Right ventricle myocardium inferior (tissue), 1 donor: ENCODE measurements at places on chromosomes 2 and 18.

GRCh38 chr18:36360256-36360909, 62.9 kb downstream of the FHOD3 start:
- no peak for DNase-seq

DNA sequence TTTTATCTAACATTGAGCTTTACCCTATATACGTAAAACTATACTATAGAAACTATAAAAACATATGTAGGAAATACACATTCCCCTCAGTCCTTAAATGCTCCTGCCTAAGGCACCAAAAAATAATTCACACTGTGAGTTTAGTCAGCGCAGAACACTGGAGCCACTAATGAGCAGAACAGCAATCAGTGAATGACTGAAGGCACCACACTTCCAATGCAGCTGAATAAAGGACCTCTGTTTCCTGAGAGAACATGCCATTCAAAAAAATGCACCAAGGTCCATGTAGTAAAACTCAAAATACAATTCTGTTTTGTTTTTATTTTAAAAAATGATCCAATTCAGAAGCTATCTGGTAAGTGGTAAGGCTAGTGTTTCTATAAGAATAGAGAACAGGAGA, 1280.6 kb upstream of the NRXN1 start:
- no peak for DNase-seq

DNA sequence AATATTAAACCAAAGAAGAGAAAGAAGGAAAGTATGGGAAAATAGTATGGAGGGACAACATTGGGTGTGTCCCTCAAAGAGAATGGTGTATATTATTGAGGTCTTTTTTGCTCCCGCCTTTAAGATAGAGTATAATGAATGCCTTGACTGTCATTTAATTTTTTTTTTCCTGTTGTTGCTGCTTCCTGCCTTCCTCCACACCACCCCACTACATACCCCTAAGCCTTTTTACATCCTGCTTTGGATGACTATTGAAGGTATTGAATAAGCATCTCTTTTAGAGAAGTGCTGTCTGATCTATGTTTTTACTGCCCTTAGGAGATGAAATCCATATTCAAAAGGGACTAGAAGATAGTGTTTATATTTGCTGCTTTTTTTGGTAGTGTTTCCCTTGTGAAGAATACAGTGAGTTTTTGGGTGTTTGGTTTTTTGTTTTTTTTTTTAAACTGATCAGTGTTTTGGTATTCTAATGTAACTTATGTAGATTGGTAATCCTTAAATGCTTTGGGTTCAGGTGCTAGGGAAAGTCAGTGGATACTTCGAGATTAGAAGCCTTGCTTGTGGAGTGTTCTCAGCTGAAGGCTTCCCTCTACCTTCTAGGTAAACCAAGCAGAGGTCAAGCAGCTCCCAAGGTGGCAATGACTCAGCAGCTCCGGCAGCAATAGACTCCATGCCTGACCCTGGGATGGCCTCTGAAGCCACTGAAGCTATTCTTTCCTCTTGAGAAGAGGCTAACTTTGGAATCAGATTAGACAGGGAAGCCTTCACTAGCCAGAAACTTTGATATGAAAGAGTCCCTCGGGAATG, 5.0 kb downstream of the FZD7 start:
- no peak for DNase-seq

- DNase-seq, result no peak
Observed at GRCh38 chr2:120748310-120748709, 12.6 kb downstream of the GLI2 start.

DNA sequence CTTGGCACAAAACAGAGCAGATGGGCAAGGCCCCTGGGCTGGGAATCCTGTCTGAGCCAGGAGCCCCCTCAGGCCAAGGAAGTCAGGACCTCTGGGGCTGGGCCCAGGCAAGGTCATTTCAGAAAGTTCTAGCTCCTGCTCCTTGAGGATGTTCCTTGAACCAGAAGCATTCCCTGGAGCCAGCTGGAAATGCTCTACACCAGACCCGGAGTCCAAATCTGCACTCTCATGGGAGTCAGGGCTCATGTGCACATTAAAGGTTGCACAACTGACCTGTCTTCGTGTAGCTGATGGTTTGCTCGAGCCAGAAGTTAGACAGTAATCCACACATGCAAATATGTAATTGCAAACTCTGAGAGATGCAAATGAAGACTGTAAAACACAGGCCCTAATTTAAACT, 18.0 kb downstream of the PARD6G start:
- DNase-seq, result no peak

DNA sequence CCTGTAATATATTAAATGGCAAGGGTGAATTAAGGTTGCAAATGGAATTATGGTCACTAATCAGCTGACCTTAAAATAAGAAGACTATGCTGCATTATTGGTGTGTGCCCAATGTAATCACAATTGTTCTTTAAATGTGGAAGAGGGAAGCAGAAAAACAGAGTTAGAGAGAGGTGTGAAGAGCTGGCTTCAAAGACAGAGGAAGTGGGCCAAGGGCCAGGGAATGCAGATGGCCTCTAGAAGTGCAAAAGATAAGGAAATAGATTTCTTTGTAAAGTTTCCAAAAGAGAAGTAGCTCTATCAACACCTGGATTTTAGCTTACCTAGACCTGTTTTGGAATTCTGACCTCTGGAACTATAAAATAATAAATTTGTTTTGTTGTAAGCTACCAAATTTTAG, 276.0 kb downstream of the LRRTM1 start:
- no peak for DNase-seq

DNA sequence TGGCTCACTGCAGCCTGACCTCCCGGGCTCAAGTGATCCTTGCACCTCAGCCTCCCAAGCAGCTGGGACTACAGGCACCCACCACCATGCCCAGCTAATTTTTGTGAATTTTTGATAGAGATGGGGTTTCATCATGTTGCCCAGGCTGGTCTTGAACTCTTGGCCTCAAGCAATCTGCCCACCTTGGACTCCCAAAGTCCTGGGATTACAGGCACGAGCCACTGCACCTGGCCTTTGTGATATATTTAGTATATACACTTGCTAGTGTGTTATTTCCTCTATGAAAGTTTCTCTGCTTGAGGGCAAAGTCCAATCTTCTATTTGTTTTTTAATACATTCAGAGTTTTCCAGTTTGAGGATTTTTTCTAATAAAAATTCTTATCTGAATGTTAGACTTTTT, 119.3 kb downstream of the GALNT3 start:
- DNase-seq, result no peak
